ENCODE measurements at places on chromosomes 16 and 17.

- no peak for DNase-seq
These were observed 5.5 kb downstream of the TIMM22 start for GRCh38 chr17:1002412-1002753.

DNA sequence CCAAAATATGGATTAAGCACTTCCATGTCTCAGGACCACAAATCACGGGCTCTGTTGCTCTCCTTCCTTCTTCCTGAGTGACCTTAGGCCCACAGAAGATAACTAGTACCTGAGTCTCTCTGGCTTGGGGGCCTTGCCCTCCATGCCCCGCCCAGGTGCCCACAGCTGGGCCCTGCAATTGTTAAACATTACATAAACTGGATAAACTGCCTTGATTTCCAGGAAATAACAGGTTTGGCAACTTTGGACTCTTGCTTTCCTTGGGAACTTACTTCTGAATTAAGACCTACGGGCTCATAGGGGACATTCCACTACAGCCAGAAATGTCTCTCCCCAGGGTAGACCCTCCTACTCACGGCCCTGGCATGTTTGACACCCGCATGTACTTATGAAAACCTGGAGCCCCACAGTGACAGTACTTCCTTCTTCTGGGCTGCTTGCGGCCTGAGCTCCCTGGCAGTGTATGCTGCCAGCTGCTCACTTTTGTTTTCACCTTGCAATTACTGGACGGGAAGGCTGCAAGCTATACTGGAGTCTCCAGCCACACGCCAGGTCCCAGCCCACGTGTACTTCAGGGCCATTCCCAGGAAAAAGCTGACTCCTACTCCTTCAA is 2.3 kb upstream of the UBALD2 start:
- peak; percentile 92 for DNase-seq

DNA sequence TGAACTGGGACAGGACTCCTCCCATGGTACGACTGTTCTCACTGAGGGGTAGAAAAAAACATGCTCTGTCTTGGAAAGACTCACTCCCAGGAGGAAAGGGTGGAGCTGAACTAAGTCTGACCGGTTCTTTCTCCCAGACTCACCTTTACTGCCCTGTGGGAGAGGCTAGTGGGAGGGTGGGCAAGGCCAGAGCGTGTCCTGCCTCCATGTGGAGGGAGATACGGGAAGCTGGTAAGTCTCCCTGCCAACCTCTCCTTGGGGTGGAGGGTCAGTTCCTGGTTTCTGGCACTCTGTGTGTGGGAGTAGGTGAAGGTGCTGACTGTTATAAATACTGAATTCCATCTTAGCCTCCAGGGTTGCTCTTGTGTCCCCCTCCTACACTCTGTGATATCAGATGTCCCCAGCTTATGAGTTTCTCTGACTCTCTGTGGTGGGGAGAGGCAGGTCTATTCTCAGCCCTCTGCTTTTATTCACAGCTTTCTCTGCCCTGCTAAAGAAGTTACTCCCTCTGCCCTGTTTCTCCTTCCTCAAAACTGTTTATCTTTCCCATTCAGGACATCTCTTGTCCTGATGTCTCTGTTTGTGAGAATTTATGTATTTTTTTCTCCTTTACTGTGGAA is 26.9 kb upstream of the FAM20A start:
- DNase-seq, result peak; percentile 43

- peak; percentile 78 for DNase-seq
These were observed 3.8 kb downstream of the ERCC4 start for GRCh38 chr16:13923703-13924298.

DNA sequence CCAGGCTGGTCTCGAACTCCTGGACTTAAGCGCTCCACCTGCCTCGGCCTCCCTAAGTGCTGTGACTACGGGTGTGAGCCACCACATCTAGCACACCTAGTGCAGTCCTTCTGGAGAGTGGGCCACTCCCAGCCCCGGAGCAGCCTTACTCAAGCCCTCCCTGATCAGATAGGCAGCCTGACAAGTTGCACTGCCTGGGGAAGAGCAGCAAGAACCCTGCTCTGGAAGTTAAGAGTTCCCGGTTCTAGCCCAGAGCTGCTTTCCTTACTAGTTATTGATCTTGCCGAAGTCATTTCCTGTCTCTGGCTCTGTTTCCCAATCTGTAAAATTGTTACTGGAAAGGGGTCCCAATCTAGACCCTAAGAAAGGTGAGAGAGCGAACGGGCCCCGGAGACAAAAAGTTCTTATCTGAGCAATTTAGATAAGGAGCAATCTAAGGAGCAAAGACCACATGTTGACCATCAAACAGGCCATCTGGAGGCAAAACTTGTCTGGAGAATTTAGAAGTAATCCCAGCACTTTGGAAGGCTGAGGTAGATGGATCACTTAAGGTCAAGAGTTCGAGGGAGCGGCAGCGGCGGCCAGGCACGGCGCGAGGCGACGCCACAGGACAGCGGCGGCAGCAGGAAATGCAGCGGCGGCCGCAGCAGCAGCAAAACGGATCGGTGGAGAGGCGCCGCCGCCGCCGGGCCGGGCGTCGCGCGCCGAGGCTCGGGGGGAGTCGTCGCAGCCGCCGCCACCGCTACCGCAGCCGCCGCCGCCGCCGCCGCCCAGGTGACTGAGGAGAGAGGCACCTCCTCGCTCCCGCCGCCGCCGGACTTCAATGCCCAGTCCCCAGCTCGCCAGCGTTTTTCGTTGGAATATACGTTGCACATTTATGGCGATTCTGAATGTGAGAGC is 4.3 kb upstream of the NAGLU start:
- peak; percentile 91 for DNase-seq

All from stomach (tissue), 19 donors.